ENCODE measurements at places on chromosomes 13 and 19.

GRCh38 chr19:54062643-54063042 is 1.1 kb downstream of the VSTM1 start:
- DNase-seq: no peak

DNA sequence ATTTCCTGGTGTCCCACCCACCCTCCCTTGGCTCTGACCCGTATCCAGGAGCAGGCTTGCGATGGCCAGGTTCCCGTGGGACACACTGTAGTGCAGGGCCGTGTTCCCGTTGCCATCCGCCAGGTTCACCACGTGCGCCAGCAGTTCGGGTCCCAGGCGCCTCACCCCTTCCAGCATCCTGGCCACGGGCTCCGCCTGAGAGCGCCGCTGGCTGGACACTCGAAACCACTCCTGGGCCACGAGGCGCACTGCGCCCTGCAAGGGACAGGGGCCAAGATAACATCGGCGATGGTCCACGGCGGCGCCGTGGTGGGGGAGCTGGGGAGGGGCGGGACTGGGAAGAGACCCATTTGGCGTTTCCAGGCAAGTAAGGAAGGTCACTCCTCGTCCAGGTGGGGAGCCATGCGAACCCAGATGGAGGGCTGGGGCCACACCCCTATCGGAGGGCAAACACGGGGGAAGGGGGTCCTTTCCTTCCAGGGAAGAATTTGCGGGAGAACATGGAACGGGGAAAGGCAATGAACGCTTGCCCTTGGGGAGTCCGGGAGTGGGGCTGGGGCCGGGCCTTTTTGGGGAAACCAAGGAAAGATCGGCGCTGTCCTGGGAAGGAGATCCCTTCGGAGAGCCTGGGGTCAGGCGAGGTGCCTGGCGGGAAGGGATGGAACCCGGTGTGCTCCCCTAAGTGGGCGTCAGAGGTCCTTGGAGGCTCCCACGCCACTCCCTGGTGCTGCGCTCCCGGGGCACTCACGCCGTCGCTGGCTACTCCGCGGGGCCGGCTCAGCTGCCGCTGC is 9.9 kb downstream of the KANK3 start:
- DNase-seq: no peak

DNA sequence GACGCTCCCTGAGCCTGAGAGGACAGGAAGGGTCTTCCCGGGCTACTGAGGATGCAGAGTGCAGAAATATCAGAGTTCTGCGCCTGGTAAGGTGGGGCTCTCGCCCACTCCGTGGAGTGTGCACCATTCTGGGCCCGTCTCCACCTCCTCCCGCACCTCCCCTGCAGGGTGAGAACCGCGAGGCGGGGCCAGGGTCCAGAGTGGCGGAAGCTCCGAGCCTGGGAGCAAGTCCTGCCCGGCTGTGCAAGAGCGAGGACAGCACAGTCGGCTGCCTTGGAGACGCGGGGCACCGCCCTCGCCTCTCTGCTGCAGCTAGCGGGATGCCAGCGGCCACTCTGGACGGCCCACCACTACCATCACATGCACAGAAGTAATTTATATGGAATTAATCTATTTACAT is 2304.4 kb downstream of the PCDH9 start:
- DNase-seq: no peak

- DNase-seq: no peak
Observed at GRCh38 chr19:50482271-50482855, 5.7 kb upstream of the GARIN5A start.

- DNase-seq: peak; percentile 20
Observed at GRCh38 chr19:35436477-35437405, 11.3 kb upstream of the FFAR2 start.

GRCh38 chr19:8501981-8502380 is 459 bp downstream of the PRAM1 start:
- DNase-seq: no peak

GRCh38 chr19:10044390-10044789 is 31.1 kb downstream of the RDH8 start:
- DNase-seq: peak; percentile 4

- DNase-seq: no peak
Observed at GRCh38 chr13:80050252-80050651, 290.7 kb downstream of the SPRY2 start.

DNA sequence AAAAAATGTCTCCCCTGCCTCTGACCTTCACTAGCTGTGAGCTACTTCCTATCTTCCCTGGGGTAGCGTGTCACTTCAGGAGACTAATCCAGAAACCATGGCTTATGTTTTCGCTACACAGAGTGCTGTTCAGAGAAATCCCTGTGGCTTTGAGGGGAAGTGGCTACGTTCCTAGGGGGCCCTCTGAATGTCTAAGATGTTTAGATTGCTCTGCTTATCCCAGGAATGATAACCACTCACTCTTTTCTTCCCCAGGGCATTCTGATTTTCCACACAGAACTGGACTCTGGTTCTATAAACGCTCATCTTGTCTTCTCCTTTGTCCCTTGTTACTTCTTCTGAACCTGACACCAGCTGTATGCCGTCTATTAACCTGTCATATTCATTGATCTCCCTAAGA is 572.5 kb downstream of the OLFM4 start:
- DNase-seq: no peak

DNA sequence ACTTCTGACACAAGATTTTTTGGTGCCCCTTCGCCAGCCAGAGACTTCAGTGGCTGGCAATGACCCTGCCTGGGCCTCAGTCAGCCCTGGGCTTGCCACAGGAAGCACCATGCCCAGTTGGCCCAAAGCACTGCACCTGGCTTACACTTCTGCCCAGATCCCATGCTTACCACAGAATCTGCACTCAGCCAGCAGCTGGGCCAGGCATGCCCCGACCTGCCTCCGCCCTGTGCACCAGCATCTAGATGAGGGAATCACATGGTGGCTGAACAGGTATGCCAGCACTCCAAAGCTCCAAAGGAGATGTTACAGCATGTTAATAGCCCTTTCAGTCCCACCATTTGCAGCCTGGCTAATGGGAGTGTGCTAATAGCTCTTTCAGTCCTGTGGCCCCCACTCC is 690.9 kb downstream of the SLITRK6 start:
- DNase-seq: no peak

DNA sequence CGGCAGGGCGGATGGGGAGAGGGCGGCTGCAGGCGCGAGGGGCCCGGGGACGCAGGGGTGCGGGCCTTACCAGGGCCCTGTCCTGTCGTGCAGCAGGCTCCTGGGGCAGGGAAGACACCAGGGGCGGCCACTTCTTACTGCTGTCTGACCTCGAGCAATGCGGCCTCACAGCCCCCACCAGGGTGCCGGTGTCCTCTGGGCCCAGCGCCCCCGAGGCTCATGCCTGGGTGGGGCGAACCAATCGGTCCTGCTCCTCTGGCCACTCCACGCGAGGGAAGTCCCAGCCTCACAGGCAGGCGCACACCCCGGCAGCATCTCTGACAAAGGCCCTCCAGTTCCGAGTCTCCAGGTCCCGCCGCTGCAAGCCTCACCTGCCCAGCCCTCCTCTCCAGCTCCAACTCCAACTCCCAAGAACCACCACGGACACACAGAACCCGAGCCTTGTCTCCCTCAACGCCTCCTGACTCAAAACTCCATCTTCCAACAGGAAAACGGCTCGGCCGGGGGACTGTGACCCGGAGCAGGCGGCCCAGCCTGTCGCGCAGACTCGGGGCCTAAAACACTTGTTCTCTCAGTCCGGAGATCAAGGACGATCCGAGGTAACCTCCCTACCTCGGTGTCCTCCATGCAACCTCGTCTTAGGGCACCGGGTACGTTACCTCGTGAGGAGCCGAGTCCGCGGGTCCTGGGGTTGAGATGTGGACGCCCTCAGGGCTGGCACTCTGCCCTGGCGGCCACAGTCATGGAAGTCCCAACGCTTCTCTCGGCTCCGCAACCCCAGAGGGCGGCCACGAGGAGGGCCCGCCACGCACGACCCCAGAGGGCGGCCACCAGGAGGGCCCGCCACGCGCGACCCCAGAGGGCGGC is 6.5 kb downstream of the FGF22 start:
- no peak for DNase-seq

- DNase-seq: no peak
Observed at GRCh38 chr13:101982903-101983302, 418.9 kb downstream of the FGF14 start.

- DNase-seq: no peak
Observed at GRCh38 chr13:77171451-77171850, 144.5 kb upstream of the FBXL3 start.

DNA sequence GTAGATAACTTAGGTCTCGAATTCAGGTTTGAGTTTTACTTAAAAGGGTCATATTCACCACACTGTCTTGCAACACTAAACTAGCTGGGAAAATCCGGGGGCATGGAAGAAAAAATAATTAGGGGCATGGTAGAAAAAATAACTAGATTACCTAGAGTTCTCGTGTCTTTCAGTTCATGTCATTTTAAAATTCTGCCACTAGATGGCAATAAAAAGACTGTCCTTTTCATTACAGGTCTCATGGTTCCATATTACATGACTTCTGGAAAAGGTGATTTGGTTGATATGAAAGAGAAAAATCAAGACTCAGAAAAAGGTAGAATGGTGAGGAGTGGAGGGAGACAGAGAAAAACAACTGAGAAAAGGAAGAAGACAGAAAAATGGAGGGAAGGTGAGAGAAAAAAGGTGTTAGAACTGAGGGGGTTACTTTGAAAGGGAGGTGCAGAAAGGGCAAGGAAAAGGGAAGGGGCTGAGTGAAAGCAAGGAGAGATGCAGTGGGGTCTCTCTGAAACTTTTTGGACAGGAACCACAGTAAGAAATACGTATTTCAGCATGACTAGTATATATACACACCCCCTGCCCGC is 299.0 kb downstream of the KLF12 start:
- peak; percentile 67 for DNase-seq

DNA sequence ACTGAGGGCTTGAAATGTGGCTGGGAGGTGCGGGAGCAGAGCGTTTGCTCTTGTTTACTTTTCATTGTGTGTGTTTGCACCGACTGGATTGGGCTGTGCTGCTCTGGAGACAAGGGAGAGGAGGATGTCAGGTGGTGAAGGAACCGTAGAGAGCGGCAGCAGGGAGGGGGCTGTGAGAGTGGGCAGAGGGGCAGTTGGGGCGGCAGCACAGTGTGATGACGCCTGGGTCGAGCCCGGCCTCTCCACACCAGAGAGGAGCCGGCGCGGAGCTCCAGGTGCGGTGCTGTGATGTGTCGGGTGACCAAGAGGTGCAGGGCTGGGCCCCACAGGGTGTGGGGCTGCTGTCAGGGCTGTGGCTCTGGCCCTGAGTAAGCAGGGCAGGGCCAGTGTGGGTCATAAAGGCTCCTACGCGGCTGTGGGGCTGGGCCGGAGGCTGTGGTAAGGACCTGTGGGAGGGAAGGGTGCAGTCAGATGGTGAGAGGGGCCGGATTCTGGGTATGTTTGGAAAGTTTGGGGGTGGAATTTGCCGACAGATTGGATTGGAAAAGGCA is 10.5 kb downstream of the NAXD start:
- no peak for DNase-seq

DNA sequence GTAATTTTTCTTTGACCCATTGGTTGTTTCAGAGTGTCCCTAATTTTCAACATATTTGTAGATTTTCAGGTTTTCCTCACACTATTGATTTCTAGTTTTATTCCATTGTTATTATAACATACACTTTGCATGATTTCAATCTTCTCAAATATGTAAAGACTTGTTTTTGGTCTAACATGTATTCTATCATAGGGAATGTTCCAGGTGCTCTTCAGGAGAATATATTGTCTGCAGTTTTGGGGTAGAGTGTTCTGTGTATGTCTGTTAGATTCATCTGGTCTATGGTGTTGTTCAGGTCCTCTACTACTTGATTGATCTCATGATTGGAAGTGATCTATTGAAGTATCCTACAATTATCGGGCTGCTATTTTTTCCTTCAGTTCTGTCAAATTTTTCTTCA is 440.9 kb upstream of the MIR17HG start:
- no peak for DNase-seq

GRCh38 chr13:97979051-97979450 is 25.6 kb downstream of the IPO5 start:
- no peak for DNase-seq

DNA sequence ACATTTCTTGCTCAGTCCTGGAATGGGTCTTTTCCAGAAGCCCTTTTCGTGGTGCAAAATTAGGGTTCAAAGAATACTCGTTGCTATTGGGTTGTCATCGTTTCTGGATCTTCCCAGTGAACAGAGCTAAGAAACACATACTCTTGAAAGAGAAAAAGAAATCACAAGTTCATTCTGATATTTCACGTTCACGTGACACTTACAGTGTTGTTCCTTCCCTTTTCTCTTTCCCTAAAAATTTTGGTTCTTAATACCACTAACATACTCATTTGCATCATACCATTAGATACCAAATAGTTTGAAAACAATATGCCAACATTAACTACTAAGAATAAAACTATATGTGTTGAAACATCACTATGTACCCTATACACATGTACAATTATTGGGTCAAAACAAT is 13.4 kb upstream of the GTF2F1 start:
- no peak for DNase-seq

GRCh38 chr13:109611912-109612691 is 174.3 kb downstream of the IRS2 start:
- no peak for DNase-seq

DNA sequence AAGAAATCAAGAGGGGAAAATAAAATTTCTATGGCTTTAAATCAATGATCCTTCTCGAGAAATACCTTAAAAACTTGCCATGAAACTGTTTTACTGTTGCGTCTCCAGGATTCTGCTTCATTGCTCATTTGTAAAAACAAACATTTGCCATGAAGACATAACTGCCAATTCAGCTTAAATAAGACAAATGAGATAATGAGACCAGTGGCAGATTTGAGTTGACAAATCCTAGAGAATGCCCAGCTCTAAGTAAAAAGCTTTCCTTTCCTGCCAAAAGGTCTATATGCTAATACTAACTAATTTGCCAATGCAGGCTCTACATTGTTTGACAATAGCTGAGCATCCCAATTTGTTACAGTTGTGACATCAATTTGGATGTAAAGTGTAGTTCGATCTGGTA is 400.5 kb upstream of the PCDH9 start:
- no peak for DNase-seq

- DNase-seq: no peak
Observed at GRCh38 chr13:88235441-88235840, 564.3 kb downstream of the SLITRK5 start.

- no peak for DNase-seq
Observed at GRCh38 chr13:21526707-21527540, 67.8 kb upstream of the ZDHHC20 start.

GRCh38 chr13:113918580-113918979 is 54.7 kb upstream of the GAS6 start:
- DNase-seq: no peak

DNA sequence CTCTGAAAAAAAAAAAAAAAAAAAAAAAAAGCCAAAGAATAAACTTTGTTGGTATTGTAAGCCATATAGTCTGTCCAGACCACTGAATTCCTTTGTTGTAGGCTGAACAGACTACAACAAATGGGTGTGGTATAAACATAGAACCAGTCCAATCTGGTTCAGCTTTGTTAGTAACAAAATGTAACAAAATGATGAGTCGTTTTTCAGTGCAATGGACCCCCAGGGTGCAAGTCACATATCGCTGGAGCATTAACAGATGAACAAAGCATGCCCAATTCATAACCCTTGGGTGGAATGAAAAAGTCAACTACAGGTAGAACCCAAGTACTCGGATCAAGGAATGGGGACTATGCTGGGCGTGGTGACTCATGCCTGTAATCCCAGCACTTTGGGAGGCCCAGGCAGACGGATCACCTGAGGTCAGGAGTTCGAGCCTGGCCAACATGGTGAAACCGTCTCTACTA is 13.6 kb upstream of the FCHO1 start:
- DNase-seq: no peak
